ENCODE measurements at places on chromosomes 3 and 15. TPM values are rescaled to one million over a fixed set of nuclear protein-coding genes. Genes with fewer than 3 reads are reported as not detected.

SLC12A1 gene
- not detected for total RNA-seq

RHO gene
- total RNA-seq, result not detected

GOLGA6L10 gene
- under 0.01 TPM for total RNA-seq

GADL1 gene
- total RNA-seq, result not detected

DNA sequence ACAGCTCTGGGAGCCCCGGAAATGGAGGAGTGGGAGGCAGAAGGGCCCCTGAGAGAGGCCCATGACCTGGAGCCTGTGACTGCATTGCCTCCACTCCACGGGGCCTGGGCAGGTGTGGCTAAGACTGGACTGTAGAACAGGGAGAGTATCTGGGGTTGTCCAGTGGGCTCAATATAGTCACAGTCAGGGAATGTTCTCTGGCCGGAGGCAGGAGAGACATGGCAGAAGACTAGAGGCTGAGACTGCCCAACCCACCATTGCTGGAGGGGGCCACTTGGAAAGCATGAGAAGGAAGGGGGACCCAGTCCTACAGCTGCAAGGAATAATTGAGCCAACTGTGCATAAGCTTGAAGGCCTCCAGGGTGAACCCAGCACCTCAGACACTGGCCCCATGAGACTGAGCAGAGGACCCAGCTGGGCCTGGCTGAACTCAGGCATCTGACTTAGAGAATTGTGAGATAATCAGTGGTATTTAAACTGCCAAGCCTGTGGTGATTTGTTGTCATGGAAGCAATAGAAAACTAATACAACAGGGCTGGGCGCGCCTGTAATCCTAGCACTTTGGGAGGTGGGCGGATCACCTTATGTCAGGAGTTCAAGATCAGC lies 33.1 kb downstream of the NIPA2 start:
- H3K4me1 ChIP-seq, result peaks cover 10% of the 10 kb centered on the region
- peaks cover 55% of the 10 kb centered on the region for H3K36me3 ChIP-seq
- no peak overlapping the region for H3K4me3 ChIP-seq

Data from IMR-90 (cell line).